Subcutaneous adipose tissue (tissue), 4 donors: ENCODE measurements at places on chromosomes 5 and 9. TPM values are rescaled to one million over a fixed set of nuclear protein-coding genes. Genes with fewer than 3 reads are reported as not detected.

The FOXD4 gene
- not detected for total RNA-seq

The SIT1 gene
- 0.82 TPM for total RNA-seq

The C9orf50 gene
- not detected for total RNA-seq

The TAF11L5 gene
- not detected for total RNA-seq

The MAMDC2 gene
- total RNA-seq = 25.1 TPM

The PCAT7 gene
- total RNA-seq = not detected

The FOXD4L3 gene
- not detected for total RNA-seq

The LCN1 gene
- total RNA-seq = not detected

The SLC25A48 gene
- total RNA-seq = 2.0 TPM

The PANK3 gene
- 36.5 TPM for total RNA-seq
